ENCODE measurements at places on chromosomes 2 and 18.

DNA sequence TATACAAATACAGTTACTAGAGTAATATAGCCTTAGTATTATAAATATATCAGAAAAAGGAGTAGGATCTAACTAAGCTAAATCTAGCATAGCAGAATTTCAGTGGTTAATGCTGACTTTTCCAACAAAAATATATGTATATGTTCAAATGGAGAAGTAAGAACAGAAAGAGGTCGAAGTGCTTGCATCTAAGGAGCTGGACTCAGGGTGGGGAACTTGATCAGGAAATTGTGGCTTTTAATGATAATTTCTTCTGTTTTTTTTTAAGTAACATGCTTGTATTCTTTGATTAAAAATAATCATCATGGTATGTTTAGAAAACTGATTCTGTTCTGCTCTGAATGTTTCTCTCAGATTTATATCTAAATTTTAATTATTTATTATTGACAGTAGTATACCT, 327.1 kb downstream of the GALNT13 start:
- DNase-seq, result no peak
- H3K27me3 ChIP-seq, result no peaks in the 10 kb centered on the region
- peaks cover 16% of the 10 kb centered on the region for H3K4me1 ChIP-seq
- no peak overlapping the region for H3K4me3 ChIP-seq
- no peak overlapping the region for H3K27ac ChIP-seq
- no peaks in the 10 kb centered on the region for H3K36me3 ChIP-seq

DNA sequence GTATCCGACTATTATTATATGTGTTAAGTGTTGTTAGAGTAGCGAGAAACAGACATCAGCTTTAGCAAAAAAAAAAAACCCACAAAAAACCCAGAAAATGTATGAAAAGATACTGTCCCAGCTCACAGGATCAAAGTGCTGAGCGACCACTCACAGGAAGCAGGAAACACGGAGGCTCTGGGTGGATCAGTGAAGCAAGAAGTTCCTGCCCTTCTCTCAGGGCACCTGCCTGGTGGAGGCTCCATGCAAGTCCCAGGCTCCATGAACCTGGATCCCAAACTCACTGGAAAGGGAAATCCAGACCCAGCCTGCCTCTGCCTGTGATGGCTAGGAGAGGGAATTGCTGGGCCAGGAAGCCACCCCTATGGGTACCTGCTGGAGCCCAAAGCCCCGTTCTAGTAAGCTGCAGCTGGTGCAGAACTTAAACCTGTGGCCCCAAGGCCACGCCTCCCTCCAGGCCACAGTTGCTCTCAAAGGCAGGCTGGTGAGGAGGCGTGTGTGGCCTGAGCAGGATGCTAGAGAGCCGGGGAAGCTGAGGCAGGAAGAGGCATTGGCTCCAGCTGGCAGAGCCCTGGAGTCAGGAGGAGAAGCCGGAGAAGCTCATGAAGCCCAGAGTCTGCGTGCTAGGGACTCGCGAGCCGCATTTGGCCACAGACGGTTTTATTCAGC, 63.5 kb upstream of the TAF1B start:
- DNase-seq, result no peak
- no peaks in the 10 kb centered on the region for H3K27me3 ChIP-seq
- no peak overlapping the region for H3K27ac ChIP-seq
- no peaks in the 10 kb centered on the region for H3K36me3 ChIP-seq
- peaks cover 24% of the 10 kb centered on the region for H3K4me1 ChIP-seq
- no peak overlapping the region for H3K4me3 ChIP-seq

GRCh38 chr2:65914244-65914786, 481.9 kb upstream of the SPRED2 start:
- H3K4me1 ChIP-seq, result no peaks in the 10 kb centered on the region
- H3K27me3 ChIP-seq, result no peaks in the 10 kb centered on the region
- H3K36me3 ChIP-seq, result no peaks in the 10 kb centered on the region
- no peak overlapping the region for H3K4me3 ChIP-seq

GRCh38 chr2:19664646-19665045, 237.1 kb downstream of the TTC32 start:
- H3K36me3 ChIP-seq, result no peaks in the 10 kb centered on the region
- no peak for DNase-seq

- no peaks in the 10 kb centered on the region for H3K4me1 ChIP-seq
- DNase-seq, result no peak
- H3K27me3 ChIP-seq, result no peaks in the 10 kb centered on the region
- no peak overlapping the region for H3K4me3 ChIP-seq
- no peak overlapping the region for H3K27ac ChIP-seq
- H3K36me3 ChIP-seq, result no peaks in the 10 kb centered on the region
Measured at GRCh38 chr2:29817801-29818680, 103.3 kb downstream of the ALK start.

DNA sequence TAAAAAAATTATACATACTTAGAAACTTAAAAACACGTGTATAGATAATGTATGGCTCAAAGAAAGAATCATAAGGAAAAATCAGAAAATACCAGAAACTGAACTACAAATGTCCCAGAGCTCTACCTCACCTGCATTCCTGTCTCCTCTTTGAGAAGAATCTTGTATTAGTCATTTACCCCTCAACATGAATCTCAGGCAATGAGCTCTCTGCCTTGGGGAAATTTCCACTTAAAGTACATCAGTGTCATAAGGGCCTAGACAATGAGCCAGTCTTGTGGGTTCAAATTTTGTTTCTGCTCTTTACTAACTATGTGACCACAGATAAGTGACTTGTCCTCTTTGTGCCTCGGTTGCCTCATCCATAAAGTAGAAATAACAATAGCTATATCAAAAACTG, 40.1 kb downstream of the SCG2 start:
- peaks cover 39% of the 10 kb centered on the region for H3K4me1 ChIP-seq
- no peak overlapping the region for H3K4me3 ChIP-seq
- H3K27ac ChIP-seq, result no peak overlapping the region
- DNase-seq, result no peak
